ENCODE measurements at places on chromosomes 11 and 22.

GRCh38 chr11:64296830-64297698 lies 3.1 kb upstream of the CATSPERZ start:
- DNase-seq = no peak

GRCh38 chr22:27576815-27577573 lies 224.6 kb downstream of the MN1 start:
- no peak for DNase-seq

DNA sequence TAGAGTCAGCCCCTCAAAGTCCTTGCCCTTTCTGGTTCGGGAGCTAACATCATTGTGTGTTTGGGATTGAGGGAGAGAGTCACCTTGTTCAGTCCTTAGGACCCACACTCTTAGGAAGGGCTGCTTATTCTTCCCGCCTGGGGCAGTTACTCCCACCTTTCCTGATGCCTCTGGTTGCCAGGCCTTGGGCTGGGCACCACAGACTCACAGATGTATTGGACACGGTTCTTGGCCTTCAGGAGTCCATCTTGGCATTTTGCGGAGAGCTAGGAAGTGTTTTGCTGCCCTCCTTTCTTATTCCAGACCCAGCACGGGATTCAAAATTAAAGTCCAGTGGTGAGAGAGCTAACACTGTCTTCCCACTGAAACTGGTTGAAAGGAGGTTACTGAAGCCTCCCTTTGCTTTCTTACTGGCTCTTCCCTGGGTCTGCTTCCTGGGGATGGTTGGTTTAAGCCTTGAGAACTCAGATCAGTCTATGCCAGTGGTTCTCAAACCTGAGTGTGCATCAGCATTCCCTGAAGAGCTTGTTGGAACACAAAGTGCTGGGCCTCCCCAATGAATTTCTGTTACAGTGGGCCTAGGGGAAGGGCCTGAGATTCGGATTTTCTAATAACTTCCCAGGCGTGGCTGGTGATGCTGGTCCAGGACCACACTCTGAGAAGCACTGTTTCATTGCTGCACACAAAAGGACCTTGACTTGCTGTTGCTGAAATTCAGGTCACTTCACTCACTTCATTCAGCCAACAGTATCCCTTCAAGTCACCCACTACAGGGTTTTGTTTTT lies 1.4 kb downstream of the OSBP2 start:
- DNase-seq = no peak

DNA sequence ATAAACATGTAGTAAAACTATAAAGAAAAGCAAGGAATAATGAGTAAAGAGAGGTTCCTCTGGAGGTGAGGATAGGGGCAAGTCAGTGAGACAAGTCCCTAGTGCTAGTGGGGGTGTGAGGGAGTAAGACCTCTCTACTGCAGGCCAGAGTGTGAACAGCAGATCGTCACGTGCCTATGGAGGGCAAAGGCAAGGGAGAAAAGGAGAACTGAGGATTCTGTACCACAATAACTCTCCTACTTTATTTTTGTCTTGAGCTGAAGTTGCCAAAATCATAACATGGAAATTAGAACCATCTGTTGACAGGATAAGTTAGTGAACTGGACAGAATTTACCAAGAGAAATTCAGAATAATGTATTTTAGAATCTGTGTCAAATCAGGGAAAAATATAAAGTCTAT lies 77.6 kb downstream of the ENTHD1 start:
- DNase-seq = no peak

DNA sequence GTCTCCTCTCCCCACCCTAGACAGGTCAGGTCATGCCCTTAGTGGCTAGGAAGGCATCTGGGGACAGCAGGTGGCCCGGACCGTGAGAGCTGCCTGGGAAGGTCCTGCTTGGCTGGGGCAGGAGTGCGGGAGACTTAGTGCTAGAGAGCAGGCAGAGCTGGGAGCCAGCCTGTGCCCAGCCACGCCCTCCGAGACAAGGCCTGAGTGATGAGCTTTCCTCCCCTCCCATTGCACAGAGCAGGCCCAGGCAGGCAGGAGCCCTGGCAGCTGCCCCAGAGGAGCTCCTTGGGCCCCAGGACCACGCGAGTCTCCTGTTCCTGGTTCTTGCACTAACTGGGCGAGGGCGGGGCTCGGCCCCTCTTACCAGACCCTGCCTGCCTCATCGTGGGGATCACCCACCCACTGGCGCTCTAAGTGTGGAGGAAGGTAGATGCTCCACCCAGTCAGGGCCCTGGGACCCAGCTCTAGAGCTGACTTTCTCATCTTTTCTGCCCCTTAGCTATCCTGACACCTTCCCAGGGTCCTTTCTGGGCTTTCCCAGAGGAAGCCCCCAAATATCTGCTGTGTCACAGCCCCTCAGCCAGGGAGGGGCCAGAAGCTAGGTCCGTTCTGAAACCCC lies 44.9 kb downstream of the MACROD1 start:
- no peak for DNase-seq

DNA sequence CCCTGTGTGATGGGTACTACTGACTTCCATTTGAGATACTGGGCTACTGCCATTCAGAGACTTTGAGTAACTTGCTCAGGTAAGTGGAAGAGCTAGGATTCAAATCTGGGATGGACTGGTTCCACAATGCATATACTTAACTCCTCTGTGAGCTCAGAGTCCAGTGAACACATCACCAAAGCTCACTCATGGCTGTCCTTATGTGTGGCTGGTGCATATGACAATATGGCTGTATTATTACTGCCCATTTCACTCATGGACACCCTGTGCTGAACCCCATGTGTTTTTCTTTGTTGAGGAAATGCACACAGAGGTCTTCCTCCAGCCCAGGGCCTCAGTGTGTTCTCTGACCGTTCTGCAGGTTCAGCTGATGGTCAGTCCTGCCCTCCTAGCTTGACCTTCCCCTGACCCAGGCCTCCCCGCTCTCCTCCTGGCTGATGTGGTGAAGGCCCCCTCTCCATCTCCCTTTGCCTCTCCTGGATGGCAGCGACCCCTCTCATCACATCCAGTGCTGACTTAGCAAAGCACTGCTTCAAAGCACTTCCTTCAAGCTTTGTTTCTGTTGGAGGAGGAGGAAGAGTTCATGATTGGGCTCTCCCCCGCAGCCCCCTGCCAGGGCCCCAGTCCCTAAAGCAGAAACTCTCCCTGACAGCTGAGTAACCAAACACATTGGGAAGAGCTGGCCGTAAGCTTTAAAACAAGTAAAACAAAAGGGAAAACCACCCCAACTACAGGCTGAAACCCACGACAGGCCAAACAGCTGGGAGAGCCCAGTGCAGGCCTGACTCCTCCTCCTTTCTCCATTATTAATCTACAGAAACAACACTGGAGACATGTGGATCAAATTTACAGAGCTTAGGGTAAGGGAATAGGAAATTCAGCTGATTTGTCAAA lies 101.2 kb downstream of the NAT10 start:
- DNase-seq = no peak
